Stimulated activated CD4-positive, alpha-beta T cell treated with anti-CD3 and anti-CD28 coated beads, Interleukin-15, amount 100 ng/mL, for 48 hours (primary cell): ENCODE measurements at places on chromosomes 6 and 20.

DNA sequence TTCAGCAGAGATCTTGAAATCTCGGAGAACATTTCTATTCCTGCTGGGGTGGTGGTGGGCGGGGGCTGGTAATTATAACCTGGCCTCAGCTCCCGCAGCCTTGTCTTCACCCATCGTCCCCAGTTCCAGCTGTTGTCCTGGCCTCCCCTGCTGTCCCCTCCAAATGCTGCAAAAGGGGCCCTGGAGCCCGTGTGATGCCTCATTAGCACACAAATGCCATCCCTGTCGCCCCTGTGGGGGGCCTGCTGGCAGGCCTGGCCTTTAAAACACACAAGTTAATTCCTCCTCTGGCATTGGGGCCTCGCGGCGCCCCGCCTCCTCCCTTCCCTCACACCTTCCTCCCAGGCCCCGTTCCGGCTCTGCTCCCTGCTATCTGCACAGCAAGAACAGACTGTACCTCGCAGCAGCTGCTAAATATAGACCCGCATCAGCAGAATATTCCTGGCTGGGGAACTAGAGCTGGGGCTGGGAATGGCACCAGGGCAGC is 85.7 kb downstream of the CDH22 start:
- no peak for DNase-seq

GRCh38 chr6:158219228-158219627 is 51.1 kb downstream of the GTF2H5 start:
- no peak for DNase-seq

DNA sequence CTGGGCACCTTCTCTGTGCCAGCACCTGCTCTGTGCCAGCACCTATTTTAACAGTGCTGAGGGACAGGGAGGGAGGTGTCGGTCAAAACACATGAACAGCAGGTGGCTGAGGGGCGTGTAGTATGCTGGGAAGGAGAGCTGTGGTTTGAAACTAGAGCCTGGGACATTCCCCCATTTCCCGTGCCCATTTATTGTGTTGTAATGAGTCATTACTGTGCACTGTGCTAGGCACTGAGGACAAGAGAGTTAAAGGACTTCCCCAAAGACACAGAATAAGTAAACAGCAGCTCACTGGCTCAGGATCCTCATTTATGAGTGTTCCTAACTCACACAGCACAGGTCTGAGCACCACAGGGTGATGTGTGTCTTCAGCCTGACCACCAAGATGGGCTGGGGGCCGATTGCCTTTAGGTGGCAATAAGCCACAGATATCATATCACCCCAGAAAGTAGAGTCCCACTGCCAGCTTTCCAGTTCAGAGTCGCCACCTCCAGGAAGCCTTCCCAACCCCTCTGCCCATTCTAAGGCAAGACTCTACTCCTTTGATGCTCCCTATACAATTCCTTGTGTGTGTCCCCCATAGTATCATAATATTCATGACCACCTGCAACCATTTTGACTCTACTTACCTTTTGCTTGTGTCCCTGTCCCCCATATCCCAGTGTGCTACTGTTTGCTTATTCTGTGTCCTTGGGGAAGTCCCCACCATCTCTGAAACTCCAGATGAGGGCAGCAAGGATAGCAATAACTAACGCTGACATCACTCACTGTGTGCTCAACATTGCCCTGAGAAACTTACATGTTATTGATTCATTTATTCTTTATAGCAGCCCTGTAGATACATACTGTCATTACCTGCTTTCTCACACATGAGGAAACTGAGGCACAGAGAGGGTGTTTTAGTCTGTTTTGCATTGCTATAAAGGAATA is 87.3 kb downstream of the TOX2 start:
- no peak for DNase-seq

DNA sequence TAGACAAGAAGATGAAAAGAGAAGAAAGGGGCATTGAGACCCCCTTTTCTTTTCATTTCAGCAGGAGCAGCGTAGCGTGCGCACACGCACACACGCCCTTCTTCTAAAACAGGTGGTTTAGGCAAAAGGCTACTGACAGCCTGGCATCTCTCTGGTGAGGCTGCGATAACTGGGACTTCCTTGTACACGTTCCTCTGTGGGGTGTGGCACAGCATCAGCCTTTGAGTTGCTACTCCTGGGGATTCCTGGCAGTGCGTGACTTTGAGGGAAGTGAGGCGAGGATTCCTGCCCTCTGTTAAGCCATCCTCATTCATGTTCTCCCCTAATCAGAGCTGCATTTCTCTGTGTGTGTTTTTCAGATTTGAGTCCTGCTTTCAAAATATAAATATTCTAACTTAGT is 94.7 kb downstream of the TMEM170B start:
- no peak for DNase-seq

DNA sequence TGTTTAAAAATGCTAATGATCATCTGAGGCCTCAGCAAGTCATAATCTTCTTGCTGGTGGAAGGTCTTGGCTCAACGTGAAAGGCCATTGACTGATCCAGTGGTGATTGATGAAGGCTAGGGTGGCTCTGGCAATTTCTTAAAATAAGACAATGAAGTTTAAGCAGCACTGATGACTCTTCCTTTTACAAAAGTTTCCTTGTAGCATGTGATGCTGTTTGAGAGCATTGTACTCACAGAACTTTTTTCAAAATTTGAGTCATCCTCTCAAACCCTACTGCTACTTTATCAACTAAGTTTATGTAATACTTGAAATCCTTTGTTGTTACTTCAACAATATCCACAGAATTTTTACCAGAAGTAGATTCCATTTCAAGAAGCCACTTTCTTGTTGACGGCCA is 382.3 kb downstream of the ESR1 start:
- no peak for DNase-seq

- no peak for DNase-seq
Measured at GRCh38 chr6:12309070-12309469, 18.9 kb downstream of the EDN1 start.

DNA sequence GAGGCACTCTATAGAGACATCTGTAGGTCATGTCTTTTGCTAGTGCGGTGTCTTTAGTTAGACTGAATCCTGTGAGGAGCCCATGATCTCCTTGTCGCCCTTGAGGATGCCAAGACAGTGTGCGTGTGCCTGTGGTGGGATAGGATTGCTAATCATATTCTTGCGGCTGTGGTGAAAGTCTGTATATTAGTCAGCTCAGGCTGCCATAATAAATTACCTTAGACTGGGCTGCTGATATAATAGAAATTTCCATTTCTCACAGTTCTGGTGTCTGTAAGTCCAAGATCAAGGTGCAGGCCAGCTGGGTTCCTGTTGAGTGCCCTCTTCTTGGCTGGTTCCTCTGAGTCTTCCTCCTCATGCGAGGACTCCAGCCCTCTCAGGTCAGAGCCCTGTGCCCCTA is 141.2 kb downstream of the JARID2 start:
- no peak for DNase-seq

DNA sequence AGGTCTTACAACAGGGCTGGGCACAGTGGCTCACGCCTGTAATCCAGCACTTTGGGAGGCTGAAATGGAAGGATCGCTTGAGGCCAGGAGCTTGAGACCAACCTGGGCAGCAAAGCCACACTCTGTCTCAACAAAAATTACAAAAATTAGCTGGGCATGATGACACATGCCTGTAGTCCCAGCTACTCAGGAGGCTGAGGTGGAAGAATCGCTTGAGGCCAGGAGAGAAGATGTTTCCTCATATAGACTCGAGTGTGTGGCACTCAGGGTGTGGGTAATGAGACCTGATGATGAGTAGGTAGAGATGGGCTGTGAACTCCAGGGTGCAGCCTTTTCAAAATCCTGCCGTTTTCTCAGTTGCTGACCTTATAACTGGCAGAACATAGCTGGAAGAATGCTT is 125.3 kb upstream of the FOXO3 start:
- no peak for DNase-seq

- no peak for DNase-seq
Measured at GRCh38 chr20:50089140-50089786, 23.7 kb downstream of the UBE2V1 start.

GRCh38 chr20:59160389-59161115 is 3.1 kb upstream of the ZNF831 start:
- DNase-seq, result no peak

DNA sequence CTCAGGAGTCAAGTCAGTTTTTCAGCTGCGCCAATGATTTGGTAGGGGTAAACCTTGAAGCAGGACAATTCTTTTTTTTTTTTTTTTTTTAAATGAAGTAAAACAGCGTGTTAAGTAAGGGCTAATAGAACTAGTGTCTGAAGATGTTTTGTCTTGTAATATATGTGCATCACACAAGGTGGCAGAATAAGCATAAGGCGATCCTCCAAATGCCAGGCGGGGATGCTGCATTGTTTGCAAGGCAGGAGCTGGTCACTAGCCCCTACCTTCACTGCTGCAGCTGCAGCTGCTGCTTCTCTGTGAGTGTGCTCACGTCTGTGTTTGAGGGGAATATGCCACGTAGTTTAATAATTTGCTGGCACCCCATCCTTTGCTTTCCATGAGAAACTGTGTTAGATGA is 272.7 kb upstream of the MAP3K7 start:
- DNase-seq, result no peak

DNA sequence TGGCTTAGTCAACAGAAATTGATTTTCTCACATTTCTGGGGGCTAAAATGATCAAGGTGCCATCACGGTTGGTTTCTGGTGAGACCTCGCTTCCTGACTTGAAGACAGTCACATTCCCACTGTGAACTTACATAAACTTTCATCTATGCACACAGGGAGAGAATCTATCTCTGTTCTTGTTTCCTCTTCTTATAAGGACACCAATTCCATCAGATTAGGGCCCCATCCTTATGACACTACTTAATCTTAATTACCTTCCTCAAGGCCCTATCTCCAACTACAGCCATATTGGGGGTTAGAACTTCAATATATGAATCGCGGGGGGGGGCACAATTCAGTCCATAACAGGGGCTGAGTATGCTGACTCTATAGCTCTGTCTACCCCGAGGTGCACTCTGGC is 10.6 kb upstream of the SCGN start:
- DNase-seq, result no peak

- no peak for DNase-seq
Measured at GRCh38 chr20:13340088-13340487, 119.0 kb downstream of the ISM1 start.

GRCh38 chr6:99490608-99491007 is 24.6 kb downstream of the USP45 start:
- no peak for DNase-seq

DNA sequence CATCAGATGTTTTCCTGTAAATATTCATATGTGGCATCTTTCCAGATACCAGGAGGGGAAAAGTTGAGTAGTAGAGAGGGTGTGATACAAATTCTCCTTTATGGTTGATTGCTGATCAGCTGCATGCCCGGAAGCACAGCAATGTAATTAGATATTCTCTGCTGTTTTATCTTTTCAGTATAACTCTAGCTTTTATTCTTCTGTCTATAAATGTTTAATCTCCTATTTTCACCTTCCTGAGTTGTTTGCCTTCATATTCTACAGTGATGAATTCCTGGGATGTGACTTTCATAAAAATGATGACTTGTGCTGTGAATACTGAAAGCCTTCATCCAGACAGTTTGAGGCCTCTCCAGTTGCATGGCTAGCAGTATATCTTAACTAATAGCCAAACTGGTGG is 53.7 kb downstream of the SH3BGRL2 start:
- no peak for DNase-seq

GRCh38 chr6:107179004-107179403 is 63.7 kb upstream of the BEND3 start:
- DNase-seq, result no peak

DNA sequence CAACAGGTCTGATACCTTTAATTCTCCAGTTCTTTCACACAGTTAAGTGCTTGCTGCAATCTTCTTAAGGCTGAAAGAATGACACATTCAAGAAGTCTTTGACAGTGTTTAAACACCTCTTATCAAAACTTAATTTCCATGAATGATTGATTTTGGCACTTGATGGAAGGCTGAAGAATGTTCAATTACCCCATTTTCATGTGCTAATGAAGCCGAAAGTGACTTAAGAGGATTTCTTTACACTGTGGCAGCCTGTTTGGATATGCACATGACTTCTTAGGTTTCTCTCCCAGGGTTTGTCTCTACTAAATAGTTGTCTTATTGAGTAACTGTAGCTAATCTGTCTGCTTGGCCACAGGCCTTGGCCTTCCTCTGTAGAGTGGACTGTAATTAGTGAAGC is 81.1 kb upstream of the PRDM1 start:
- DNase-seq, result no peak

DNA sequence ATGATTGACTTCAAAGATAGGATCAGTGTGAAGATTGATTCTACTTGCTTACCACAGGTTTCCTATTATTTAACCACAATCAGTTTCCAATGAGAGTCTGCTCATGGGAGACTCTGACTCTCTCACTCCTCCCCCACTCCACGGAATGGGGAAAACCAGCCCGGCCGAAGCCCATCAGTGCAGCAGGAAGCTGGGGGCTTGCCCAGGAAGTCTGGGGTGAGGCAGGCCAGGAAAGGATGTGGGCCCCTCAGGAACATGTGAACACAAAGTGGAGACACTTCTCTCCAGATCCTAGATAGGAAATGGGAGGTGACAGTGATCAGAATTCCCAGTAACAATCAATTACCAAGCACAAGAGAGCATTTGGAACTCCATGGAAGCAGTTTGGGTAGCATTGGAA is 144.2 kb downstream of the TTLL2 start:
- no peak for DNase-seq

DNA sequence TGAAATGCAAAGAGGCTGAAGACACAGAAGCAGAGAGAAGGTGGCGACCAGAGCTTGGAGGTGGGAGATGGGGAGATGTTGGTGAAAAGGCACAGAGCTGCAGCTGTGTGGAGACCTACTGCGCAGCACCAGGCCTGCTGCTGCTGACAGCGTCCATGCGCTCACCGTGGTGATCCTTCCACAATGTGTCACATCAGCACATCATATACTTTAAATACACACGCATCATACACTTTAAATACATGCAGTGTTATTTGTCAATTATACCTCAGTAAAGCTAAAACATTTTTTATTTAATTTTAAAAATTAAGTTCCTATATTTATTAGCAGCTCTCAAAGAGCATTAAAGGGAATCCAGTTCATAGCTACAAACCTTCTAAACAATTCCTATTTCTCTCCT is 200.9 kb downstream of the TTLL2 start:
- DNase-seq, result no peak

GRCh38 chr6:16358531-16359138 is 120.2 kb downstream of the GMPR start:
- DNase-seq, result no peak

DNA sequence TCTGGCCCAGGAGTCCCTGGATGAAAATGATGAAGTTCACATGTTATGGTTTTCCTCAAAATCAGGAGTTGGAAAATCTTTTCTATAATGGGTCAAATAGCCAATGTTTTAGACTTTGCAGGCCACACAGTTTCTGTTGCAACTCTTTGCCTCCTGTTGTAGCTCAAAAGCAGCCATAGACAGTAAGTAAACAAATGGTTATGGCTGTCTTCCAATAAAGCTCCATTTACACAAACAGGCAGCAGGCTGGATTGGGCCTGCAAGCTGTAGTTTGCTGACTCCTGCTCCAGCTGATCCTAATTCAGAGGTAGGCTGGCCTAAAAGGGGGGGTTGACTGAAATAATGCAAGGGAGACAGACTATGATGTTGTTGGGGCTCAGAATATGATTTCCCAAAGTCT is 33.0 kb downstream of the METTL24 start:
- DNase-seq, result no peak

GRCh38 chr6:72464791-72465691 is 156.8 kb upstream of the KCNQ5 start:
- DNase-seq, result no peak

- DNase-seq, result no peak
Measured at GRCh38 chr6:15897063-15897876, 231.6 kb upstream of the MYLIP start.

- DNase-seq, result no peak
Measured at GRCh38 chr6:128068119-128068479, 167.2 kb upstream of the THEMIS start.

GRCh38 chr6:37056439-37057127 is 51.1 kb downstream of the FGD2 start:
- no peak for DNase-seq
